ENCODE measurements at places on chromosomes 3 and 15. TPM values are rescaled to one million over a fixed set of nuclear protein-coding genes. Genes with fewer than 3 reads are reported as not detected.

GRCh38 chr3:32392536-32393302 is 1.1 kb downstream of the CMTM7 start:
- H3K4me3 ChIP-seq = peak overlapping the region; percentile 97
- H3K4me1 ChIP-seq = peaks cover 29% of the 10 kb centered on the region
- peak; percentile 59 for DNase-seq

DNA sequence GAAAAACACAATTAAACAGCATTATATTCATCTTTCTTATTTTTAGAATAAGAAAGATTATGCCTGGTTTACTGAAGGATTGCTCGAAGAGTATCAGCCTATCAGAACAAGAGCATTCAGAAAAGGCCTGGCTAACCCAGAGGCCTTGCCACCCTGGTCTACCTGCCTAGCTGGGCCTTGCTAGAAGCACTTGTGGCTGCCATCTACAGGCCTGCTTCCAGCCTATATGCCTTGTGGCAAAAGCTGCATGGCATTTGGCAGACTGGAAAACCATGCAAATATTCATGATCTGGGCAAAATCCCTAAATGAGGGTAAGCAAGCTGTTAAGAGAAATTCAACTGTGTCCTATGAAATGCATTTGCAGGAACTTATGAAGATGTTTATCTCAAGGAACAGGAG is 9.3 kb upstream of the ATP13A4 start:
- no peaks in the 10 kb centered on the region for H3K4me1 ChIP-seq
- H3K27me3 ChIP-seq = peaks cover 9% of the 10 kb centered on the region
- no peak for DNase-seq
- H3K27ac ChIP-seq = no peak overlapping the region

DNA sequence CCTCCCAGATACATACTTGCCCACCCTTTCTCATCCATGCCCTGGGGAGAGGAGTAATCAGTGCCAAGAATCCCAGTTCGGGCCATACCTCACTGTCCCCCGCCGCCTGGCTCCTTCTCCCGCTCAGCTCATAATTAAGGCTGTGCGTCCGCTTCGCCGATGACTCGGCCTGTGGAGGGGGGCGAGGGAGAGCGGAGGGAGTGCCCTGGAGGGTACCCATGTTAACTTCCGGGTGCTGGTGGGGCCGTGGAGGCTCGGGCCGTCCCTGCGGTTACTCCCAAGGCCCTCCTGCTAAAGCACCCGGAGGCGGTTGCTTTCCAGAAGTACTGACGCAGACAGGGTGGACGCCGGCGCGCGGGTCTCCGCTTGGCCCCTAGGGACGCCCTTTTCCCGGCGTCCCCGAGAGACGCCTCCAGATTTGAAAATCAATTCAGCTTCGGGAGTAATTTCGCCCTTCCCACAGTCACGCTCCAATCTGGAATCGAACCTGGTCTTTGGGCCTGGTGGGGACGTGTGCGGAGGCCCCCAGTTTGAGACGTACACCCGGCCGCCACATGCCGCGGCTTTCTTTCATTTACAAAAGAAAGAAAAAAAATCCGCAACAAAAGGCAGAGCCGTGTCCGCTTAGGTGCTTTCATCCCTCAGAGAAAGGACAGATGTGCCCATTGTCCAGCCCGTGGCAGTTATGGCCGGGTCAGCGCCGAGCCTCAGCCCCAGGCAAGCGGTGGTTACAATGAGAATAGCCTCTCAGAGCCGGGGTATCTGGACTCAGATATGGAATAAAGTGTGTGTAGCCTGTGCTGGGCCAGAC is 1.0 kb upstream of the ONECUT1 start:
- no peaks in the 10 kb centered on the region for H3K4me1 ChIP-seq
- DNase-seq = no peak
- H3K27me3 ChIP-seq = peaks cover 70% of the 10 kb centered on the region
- peak overlapping the region; percentile 85 for H3K4me3 ChIP-seq
- no peaks in the 10 kb centered on the region for H3K36me3 ChIP-seq

DNA sequence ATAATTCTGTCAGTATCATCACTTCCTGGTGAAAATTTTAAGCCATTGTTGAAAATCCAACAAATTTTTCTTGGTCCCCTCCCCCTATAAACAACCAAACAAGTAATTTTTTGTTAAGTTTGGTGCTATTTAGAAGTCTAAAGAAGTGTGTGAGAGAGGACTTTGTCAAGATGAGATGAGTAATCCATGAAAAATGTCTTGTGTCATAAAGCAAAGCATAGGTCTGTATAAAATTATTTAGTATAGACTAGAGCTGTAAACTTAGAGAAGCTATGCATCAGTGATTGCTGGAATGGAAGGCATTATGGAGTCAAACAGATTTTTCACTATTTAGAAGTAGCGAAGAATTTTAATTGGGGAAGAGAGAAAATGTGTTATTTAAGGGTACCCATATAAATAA is 31.4 kb downstream of the MAPK6 start:
- H3K36me3 ChIP-seq = peaks cover 49% of the 10 kb centered on the region
- peaks cover 47% of the 10 kb centered on the region for H3K4me1 ChIP-seq
- peak overlapping the region; percentile 68 for H3K27ac ChIP-seq
- peak; percentile 52 for DNase-seq
- no peaks in the 10 kb centered on the region for H3K27me3 ChIP-seq

DNA sequence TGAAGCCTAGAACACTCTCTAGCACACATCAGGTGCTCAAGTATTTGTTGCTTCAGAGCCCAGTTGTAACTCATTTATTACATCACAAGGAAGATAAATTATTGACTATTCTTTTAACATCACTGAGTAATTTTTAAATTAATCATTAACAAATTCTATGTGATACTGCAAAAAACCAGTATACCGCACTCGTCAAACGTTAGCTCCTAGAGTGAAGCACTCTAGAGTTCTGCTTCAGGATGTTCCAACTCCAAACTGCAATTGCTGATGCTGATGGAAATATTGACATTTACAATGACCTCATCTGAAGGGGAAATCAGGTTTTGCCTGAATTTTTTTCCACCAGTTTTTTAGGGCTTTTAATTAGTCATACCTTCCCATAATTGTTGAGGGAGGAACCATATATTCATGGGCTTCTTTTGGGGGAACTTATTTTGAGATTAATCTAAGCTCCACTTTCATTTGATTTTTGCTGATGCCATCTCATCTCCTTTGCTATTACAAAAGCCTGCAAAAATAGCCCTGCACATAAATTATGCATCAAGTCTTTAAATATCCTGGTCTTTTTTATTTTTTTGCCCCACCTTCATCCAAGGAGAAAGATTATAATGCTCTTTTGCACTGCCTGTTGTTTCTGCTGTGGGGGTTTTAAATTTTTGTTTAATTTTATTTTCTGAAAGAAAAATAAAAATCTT is 123.0 kb upstream of the STAC start:
- no peaks in the 10 kb centered on the region for H3K36me3 ChIP-seq
- H3K4me1 ChIP-seq = no peaks in the 10 kb centered on the region
- H3K4me3 ChIP-seq = no peak overlapping the region
- no peak for DNase-seq
- no peaks in the 10 kb centered on the region for H3K27me3 ChIP-seq

DNA sequence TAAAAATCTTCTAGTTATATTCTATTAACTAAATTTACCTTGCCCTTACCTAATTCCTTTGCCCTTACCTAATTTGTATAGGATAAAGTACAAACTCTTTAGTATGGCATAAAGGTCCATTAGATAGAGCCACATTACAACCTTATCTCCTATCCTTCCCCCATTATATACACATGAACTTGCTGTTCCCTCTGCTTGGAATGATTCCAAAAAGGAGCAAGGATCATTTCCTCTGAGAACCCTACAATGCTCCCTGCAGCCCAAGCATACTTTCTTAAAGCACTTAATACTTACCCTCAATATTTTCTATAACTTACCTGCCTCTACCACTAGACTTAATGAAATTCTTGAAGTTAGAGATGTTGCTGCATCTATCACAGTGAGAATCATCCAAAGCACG is 118.9 kb upstream of the CCDC54 start:
- H3K4me1 ChIP-seq = peaks cover 3% of the 10 kb centered on the region
- no peak overlapping the region for H3K27ac ChIP-seq
- H3K27me3 ChIP-seq = no peaks in the 10 kb centered on the region
- H3K4me3 ChIP-seq = no peak overlapping the region
- DNase-seq = no peak

GRCh38 chr15:97921296-97921865 is 39.1 kb upstream of the ARRDC4 start:
- 0 out of 2 replicates have a peak, but pooled peaks cover under 1% of the 10 kb centered on the region for H3K4me1 ChIP-seq
- DNase-seq = no peak
- H3K27me3 ChIP-seq = no peaks in the 10 kb centered on the region

DNA sequence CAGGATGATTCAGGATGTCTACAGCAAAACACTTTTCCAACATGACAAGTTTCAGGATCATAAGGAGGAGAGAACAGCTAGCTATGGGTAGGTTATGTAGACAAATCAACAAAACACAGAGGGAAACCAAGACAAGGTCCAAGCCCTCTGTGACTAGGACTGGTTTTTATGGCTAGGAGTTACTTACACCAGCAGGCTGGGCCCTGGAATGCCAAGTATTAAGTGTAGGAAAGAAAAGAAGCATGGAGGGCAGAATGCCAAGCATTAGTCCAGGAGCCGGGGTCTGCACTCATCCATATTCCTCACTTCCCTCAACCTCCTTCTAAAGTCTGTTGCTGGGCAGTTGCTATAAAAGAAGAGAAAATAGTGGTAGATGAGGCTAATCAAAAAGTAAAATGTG is 35.3 kb upstream of the PPP2R3A start:
- H3K4me3 ChIP-seq = no peak overlapping the region
- no peak for DNase-seq
- peaks cover 36% of the 10 kb centered on the region for H3K4me1 ChIP-seq
- H3K36me3 ChIP-seq = no peaks in the 10 kb centered on the region

- peaks cover 11% of the 10 kb centered on the region for H3K27me3 ChIP-seq
- no peak overlapping the region for H3K27ac ChIP-seq
- no peaks in the 10 kb centered on the region for H3K36me3 ChIP-seq
Observed at GRCh38 chr3:53668872-53669271, 174.5 kb downstream of the CACNA1D start.

GRCh38 chr3:179949412-179949811 is 87.3 kb downstream of the PEX5L start:
- H3K27me3 ChIP-seq = peaks cover 7% of the 10 kb centered on the region
- no peaks in the 10 kb centered on the region for H3K36me3 ChIP-seq
- H3K4me3 ChIP-seq = no peak overlapping the region
- no peak overlapping the region for H3K27ac ChIP-seq
- no peak for DNase-seq
- peaks cover 16% of the 10 kb centered on the region for H3K4me1 ChIP-seq

The THSD4 gene
- total RNA-seq = 36.7 TPM

The ENTPD3 gene
- total RNA-seq = not detected

GRCh38 chr3:72519946-72520604 is 328.2 kb downstream of the SHQ1 start:
- peaks cover 17% of the 10 kb centered on the region for H3K27me3 ChIP-seq
- no peak overlapping the region for H3K4me3 ChIP-seq
- no peaks in the 10 kb centered on the region for H3K36me3 ChIP-seq
- no peak overlapping the region for H3K27ac ChIP-seq
- H3K4me1 ChIP-seq = peaks cover 11% of the 10 kb centered on the region
